Activated naive CD4-positive, alpha-beta T cell treated with anti-CD3 and anti-CD28 coated beads, Interleukin-2, amount 50 U/mL, for 16 hours (primary cell): ENCODE measurements at places on chromosomes 5 and 9.

DNA sequence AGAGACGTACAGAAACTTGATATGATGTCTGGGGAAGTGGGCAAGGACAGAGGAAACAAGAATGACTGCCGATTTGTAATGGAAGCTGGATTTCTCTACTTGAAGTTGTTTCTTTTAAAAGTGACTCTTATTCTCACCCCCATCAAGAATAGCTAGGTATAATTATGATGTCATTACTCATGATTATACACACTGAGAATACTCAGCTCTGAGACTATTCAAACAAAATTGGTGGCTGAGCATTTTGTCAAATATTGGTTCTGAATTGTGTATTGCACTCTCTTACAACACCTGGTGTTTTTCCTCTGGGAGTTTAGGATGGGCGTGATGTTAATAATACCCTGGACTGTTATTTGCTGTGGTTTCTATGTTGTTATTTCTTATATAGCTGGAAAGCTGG lies 46.3 kb downstream of the MAST4 start:
- DNase-seq = no peak

DNA sequence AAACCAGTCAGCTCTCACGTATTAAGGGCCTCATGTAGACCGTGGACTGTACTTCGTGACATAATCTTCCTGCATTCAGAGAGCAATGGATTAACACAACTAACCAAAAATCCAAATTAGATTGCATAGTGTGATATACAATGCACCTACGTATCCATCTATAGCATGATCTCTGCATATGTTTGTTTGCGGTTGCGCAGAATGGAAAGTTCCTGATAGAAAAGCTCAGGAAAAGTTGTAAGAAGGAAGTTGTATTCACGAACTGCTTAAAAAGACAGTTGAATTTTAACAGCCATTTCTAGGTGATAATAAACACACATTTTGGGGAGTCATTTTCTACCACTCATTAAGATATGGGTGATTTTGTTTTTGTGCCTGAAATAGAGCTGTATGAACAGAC lies 869.0 kb downstream of the TLE4 start:
- no peak for DNase-seq

DNA sequence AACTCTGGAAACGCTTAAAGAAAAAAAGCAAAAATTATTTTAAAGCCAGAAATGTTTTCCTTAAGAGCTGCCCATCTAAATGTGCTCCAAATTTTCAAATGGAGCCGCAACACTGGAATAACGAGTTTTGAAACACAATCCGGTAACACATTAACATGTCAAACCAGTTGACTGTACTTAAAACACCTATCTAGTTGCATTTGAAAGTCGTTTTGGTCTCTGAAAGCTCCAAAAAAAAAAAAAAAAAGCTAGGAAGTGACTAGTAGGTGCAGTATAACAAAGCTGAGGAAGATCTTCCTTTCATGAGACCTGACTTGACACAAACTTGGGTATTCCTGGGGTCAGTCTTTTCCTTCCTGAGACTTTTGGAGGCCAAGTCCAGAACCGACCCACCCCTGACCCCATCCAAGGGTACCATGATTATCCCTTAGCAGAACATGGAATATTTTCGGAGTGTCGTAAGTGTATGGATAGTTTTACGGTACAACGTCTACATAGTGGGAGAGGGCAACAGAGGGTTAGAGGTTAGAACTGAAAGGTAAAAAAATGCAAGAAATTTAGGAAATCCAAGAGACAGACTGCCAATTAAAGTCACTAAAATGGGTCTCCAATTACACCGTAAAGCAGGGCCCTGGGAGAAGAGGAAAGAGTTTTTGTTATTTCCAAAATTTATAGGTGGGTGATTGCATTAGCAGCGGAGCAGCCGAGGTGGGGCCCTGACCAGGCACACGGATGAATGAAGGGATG lies 812 bp downstream of the CETN3 start:
- DNase-seq = no peak

GRCh38 chr9:132647806-132648205 lies 22.0 kb downstream of the DDX31 start:
- no peak for DNase-seq

DNA sequence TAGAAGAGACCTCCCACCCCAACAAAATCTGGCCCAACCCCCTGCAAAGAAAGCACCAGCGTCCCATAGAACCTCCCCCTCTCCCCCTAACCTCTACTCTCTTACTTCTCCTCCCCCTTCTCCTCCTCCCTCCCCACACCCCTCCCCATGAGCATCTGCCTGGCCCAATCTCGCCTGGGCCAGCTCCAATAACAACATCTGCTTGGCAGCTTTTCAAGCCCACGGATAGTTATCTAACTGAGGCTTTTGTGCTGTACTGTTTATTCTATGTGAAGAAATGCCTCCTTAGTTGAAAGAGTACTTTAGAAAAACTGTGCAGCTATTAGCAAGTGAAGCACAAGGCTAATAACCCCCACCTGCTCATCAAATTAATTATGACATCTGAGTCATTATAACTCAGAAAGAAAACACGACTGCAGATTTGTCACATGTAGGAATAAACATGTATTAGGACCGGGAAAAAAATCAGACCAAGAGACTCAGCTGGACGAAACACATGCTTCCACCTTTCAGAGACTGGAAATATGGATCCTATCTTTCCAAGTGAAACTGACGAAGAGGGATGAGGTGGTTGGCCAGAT lies 42.8 kb downstream of the NFIB start:
- DNase-seq = no peak

DNA sequence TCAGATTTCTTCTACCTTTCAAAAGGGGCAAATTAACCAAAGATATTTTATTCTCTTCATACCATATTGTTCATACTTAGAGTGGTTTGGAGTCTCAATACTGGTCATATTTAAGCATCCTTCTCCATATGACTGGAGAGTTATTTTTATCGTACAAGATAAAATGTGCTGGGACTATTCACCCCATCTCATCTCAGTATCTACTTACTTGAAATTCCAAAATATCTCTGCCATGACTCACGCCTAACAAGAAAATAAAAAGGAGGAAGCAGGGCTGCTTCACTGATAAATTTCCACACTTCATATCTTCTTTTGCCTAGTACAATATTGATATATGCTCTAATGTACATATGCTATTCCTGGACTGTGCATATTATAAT lies 277.9 kb upstream of the CDH9 start:
- DNase-seq = no peak

DNA sequence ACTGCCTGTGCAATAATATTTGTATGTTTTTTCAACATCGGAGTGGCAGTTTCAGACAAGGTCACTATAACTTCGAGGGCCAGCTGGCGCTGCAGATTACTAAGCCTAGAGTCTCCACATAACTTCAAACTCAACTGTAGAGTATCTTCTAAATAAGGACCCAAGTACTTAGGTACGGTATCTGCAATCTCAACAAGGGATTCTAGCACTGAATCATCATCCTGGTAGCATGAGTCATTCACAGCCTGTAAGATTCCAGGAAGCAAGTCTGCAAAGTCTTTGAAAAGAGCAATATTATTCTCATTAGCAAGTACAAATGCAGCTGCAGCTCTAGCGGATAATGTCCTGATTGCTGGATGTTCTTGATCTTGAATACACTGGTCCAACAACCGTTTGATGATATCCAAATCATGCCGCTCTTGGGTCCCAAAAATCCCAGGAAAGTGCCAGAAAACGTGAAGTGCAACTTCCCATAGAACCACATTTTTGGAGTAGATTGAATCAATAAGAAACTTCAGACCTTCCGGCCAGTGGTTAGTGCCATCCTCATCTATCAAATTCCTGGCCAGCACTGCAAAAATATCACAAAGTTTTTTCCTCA lies 654 bp downstream of the RANBP6 start:
- no peak for DNase-seq

DNA sequence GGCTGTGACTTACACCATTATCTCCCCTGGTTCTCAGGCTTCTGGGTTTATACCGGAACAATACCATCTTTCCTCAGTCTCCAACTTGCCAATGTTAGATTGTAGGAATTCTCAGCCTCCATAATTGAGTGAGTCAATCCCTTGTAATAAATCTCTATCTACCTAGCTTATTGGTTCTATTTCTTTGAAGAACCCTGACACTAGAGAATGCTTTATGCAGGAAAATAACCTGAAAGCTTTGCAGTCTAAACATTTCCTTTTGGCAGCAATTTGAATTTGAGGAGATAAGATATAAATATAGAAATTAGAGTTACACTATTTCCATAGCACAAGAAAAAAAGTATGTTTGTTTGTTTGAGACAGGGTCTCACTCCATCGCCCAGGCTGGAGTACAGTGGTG lies 278.1 kb upstream of the CDH18 start:
- no peak for DNase-seq

DNA sequence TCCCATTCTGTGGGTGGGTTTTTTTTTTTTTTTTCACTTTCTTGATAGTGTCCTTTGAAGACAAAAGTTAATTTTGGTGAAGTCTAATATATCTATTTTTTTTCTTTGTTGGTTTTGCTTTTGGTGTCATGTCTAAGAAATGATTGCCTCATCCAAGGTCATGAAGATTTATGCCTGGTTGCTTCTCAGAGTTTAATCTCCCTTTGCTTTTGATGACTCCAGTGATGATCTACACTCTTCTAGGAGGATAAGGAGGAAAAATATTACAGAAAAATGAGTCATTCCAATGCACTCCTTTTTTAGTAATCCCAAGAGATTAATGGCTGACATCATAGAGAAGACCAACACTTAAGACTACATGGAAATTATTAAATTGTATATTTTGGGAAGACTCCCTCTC lies 79.7 kb upstream of the ICE1 start:
- DNase-seq = no peak

DNA sequence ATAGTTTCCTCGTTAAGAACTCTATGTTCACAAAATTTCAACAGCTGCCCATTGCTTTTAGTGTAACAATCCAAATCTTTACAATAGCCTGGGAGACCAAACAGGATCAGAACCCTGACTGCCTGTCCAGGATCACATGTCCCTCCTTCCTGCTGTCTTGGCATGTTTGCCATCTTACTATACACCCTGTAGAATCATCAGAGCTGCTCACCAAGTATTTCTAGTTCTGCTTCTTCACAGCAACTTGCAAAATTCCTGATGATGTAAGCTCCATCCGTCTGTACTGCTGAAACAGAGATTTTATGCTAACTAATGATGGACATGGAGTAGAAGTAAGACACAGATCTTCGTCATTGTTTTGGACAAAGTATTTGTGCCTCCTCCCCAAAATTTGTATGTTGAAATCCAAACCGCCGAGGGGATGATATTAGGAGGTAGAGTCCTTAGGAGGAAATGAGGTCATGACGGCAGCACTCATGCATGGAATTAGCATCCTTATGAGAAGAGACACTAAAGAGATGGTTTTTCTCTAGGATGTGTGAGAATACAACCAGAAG lies 464.9 kb upstream of the BRINP1 start:
- DNase-seq = no peak

GRCh38 chr5:124736805-124737188 lies 9.6 kb downstream of the ZNF608 start:
- no peak for DNase-seq

- DNase-seq = no peak
These were observed 234.6 kb downstream of the ZNF608 start for GRCh38 chr5:124511791-124512190.

- no peak for DNase-seq
These were observed 264.2 kb downstream of the CRB2 start for GRCh38 chr9:123620239-123620638.

- no peak for DNase-seq
These were observed 180.8 kb upstream of the KLF9 start for GRCh38 chr9:70595211-70595610.

DNA sequence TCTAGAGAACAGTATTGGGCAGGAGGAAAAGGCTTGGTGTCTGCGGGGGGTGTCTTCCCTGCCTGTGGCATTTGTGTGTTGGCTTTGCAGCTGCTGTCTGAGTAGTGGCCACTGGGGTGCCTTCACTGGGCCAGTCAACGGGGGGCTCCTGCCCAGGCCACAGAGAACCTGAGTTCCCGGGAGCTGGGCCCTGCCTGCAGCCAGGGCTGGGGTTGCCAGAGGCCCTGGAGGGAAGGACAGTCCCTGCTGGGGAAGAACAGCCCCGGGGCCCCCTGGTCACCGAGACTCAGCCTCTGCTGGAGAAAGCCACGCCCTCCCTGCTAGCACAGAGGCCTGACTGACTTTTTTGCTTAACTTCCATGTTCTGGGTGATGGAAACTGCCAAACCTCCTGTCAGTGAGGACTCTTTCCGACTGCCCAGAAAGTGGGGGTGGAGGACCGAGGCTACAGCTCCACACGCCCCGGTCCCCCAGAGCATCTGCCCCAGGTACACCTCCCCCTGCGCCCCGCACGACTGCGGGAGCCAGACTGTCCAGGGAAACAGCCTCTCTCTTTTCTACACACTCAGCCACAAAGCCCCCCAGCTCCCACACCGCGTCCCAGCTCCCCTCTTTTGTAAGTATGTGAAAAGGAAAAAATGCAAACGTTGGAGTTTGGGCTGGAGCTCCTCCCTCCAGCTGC lies 133.4 kb downstream of the DAB2IP start:
- no peak for DNase-seq

GRCh38 chr5:180082633-180083420 lies 11.3 kb upstream of the RNF130 start:
- DNase-seq = no peak

DNA sequence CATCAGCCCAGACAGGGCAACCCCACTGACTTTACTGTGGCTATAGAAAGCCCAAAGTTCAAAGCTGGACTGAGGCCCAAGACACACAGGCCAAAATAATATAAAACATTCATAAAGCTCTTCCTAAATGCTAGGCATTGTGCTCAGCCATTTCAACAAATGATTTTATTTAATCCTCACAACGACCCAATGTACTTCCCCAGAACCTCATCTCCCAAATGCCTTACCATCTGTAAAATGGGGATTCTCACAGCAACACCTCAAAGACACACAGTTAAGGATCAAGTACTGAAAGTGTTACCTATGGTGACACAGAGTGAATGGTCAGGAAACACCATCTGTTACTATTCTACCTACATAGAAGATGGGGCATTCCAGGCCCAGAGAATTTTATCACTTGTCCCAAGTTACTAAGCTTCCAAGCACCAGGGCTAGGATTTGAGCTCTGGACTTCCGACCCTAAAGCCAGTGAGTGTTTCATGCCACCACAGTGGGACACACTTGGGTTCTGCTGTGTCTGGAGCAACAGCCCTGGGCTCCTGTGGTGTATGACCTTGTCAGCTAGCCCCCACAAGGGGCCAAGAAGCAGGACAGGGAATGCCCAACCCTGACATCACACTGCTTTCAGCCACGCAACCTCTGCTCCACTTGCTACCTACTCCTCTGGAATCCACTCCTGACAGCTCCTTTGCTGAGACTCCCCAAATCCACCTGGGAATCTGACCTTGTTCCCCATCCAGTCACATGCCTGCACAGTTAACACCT lies 15.1 kb downstream of the SHB start:
- no peak for DNase-seq

- DNase-seq = no peak
These were observed 8.7 kb downstream of the CLTB start for GRCh38 chr5:176407456-176408251.

- no peak for DNase-seq
These were observed 101.7 kb upstream of the DAPK1 start for GRCh38 chr9:87395804-87396479.

DNA sequence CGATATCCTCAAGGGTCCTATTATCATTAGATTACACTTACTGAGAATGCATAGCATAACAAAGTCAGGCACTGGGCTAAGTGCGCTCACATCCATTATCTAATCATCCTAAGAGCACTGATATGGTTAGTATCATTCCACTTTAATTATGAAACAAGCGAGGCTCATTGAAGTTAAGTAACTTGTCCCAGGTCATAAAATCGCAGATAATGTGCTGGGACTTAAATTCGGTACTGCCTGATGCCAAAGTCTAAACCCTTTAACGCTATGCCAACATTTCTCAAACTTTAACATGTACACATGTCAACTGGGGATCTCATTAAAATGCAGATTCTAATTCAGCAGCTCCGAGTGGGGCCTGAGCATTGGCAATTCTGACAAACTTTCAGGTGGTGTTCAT lies 204.7 kb downstream of the PTTG1 start:
- DNase-seq = no peak
